Eye (tissue), 1 donor: ENCODE measurements at places on chromosomes 11 and 22.
A peak's percentile ranks its signal among the peaks of the same experiment; 100 is the strongest.

DNA sequence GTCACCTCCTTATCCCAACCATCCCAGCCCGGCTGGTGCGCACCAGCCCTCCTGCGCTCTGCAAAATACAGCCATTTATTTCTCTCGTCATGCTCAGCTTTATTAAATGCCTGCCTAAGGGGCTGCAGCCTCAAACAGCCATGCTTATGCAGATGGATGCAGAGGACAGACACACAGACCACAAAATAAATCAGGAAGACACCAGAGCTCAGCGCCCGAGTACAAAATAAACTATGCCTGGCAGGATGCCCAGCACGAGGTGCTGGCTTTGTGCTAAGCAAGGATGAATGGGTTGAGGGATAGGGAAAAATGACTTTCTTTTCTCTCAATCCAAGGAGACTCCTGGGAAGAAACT lies 70.5 kb downstream of the RPUSD4 start:
- DNase-seq = peak; percentile 72

DNA sequence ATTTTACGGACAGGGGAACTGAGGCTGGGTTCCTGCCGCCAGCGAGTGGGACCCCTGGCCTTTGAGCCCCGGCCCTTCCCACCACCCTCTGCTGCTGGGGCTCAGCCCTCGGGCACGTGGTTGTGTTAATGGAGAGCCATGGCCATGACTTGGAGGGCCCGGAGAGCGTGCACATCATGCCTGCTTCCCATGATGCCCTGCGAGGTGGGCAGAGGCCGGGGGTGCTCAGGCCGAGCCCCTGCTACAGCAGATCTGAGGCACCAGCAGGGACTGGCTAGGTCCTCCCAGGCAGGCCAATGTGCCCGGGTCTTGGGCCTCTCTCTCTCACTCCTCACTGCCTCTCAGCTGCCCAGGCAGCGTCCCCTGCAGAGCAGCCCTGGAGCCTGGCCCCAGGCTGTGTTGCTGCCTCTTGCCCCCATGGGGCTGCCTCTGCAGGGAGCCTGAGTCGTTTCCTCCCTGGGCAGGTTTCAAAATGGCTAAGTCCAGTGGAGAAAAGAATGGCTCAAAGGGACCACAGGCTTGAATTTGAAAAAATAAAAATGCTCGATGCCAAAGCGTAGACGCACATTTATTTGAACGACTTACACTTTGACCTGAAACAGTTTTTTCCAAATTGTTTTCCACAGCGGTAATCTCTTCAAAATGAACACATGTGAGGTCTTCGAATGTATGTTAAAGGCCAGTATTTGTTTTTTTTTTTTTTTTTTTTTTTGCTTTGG lies 72.6 kb upstream of the CLDN5 start:
- no peak for DNase-seq

GRCh38 chr22:44931077-44931540 lies 78.7 kb downstream of the PHF21B start:
- DNase-seq = no peak

- DNase-seq = no peak
Measured at GRCh38 chr11:120501440-120501839, 10.1 kb upstream of the GRIK4 start.
